A549 treated with ZK216348 at 1 μM for 4 hours (cell line): ENCODE measurements at places on chromosomes 11 and 22. TPM values are rescaled to one million over a fixed set of nuclear protein-coding genes. Genes with fewer than 3 reads are reported as not detected.

The DGAT2 gene
- total RNA-seq: 1.6 to 2.3 TPM (median 1.7 TPM) in 5 replicates

The PRSS23 gene
- total RNA-seq: 415 to 532 TPM (median 475 TPM) in 5 replicates

The SMTNL1 gene
- not detected in 5 replicates for total RNA-seq

The TBX1 gene
- total RNA-seq: 1.5 to 6.0 TPM (median 4.3 TPM) in 5 replicates

The MAPK11 gene
- 3.8 to 7.8 TPM (median 6.5 TPM) in 5 replicates for total RNA-seq

The DEUP1 gene
- not detected in 5 replicates for total RNA-seq

The LRRC32 gene
- 0.08 to 0.30 TPM (median 0.18 TPM) in 5 replicates for total RNA-seq

The BTG4 gene
- 0.21 to 0.27 TPM in 2 of 5 replicates, not detected in the others for total RNA-seq

The ESAM gene
- 7.8 to 14.2 TPM (median 12.0 TPM) in 5 replicates for total RNA-seq

The PKP3 gene
- total RNA-seq: 23.3 to 42.5 TPM (median 38.8 TPM) in 5 replicates

The NXPE4 gene
- total RNA-seq: not detected in 5 replicates

The USP47 gene
- total RNA-seq: 23.4 to 32.4 TPM (median 28.4 TPM) in 5 replicates

The RAG2 gene
- not detected in 5 replicates for total RNA-seq

The NUDT8 gene
- 6.4 to 15.4 TPM (median 13.7 TPM) in 5 replicates for total RNA-seq

The MPPED2 gene
- total RNA-seq: not detected in 5 replicates

The C11orf97 gene
- total RNA-seq: not detected in 5 replicates

The GP1BB gene
- 0.47 to 2.0 TPM (median 1.5 TPM) in 5 replicates for total RNA-seq

The ABCC8 gene
- total RNA-seq: 1.4 to 3.4 TPM (median 2.8 TPM) in 5 replicates

The RFPL2 gene
- 0.18 TPM in 1 of 5 replicates, not detected in the others for total RNA-seq

The MRPL16 gene
- total RNA-seq: 57.6 to 68.1 TPM (median 66.0 TPM) in 5 replicates

The TENM4 gene
- total RNA-seq: 0.14 to 0.20 TPM in 2 of 5 replicates, not detected in the others

The GPR83 gene
- total RNA-seq: 0.06 to 0.09 TPM (median 0.07 TPM) in 4 of 5 replicates, not detected in the other

The UBQLNL gene
- 0.09 TPM in 1 of 5 replicates, not detected in the others for total RNA-seq

The FAR1 gene
- total RNA-seq: 40.0 to 64.8 TPM (median 50.7 TPM) in 5 replicates

The YPEL4 gene
- 0.27 to 0.62 TPM (median 0.33 TPM) in 5 replicates for total RNA-seq

The PES1 gene
- 108 to 136 TPM (median 112 TPM) in 5 replicates for total RNA-seq

The OR51B6 gene
- not detected in 5 replicates for total RNA-seq

The OR56A1 gene
- not detected in 5 replicates for total RNA-seq
